ENCODE measurements at places on chromosomes 16 and 17.

DNA sequence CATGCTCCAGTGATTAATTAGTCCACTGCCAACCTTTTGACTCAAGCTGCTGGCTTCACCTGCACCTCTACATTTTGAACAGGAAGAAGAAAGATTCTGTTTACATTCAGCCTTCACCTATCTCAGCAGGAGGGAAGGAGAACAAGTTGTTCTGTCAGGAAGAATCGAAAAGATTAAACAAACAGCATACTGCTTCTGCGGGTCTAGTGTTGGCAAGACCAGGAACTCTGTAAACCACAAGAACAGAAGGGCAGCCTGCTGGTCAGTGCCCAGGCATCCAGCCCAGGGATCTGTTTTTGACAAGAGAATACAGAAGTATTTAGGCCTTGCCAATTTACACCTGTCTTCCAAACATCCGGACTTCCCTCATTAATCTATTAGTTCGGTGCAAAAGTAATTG, 189.7 kb downstream of the CHD9NB start:
- no peak for DNase-seq

DNA sequence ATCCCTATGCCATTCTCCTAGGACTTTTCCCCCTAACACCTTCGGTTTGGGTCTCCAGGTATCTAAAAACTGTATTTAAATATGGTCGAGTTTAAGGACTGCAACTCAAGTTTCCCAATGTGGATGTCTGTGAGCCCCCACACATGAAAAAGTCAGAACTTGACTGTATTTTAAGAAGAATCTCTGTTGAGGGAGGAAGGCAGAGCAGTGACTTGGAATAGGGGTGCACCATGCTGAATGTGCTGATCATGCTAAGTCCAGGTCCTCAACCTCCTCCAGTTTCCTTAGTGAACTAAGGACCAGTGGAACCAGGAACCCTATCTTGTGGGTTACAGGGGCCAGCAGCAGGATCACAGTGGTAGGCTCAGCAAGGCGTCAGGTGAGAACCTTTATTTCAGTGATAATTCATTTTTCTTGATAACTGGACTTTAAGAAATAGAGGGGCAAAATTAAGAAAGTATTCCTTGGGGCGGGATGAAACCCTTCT, 19.5 kb downstream of the GRB7 start:
- DNase-seq: no peak

GRCh38 chr17:14068542-14069250, 608 bp upstream of the COX10 start:
- no peak for DNase-seq

DNA sequence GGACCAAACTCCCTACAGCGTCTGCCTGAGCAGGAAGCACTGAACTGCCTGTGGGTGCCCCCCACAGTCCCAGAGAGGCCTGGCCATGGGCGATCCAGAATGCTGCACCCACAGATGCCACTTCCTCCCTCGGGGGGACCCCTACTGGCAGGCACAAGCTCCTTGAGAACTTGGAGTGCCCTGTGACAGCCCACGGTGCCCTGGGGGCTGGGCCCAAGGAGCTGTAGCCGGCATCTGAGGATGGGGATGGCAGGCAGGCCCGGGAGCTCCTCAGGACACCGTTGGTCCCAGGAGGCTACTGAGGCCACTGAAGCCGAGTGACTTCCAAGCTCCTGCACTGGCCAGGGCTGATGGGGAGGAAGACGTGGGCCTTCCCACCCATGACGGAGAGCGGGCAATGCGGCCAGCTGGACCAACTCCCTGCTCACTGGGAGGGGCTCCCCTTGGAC, 15.1 kb upstream of the RASD1 start:
- no peak for DNase-seq

GRCh38 chr16:80687606-80688005, 116.8 kb downstream of the CDYL2 start:
- DNase-seq: no peak

- DNase-seq: peak; percentile 12
Measured at GRCh38 chr17:40450175-40450574, 6.9 kb downstream of the IGFBP4 start.

DNA sequence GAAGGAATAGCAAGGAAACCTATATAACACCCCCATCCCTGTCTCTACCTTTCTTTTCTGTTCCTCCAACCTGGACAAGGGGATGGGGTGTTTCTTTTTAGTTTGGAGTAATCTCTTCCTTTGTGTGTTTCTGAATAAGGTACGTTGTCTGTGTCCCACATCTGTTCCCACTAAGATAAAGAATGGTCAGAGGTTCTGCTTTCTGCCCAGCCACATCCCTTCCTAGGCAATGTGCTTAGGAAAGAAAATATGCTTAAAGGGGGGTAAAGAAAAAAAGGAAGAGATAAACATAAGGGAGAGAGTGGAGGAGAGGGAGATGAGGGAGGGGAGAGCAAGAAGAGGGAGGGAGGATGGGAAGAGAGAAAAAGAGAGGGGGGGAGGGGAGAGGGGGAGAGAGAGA, 35.1 kb downstream of the SLC6A2 start:
- DNase-seq: no peak

- DNase-seq: no peak
Measured at GRCh38 chr16:88655053-88655732, 4.3 kb upstream of the CYBA start.

DNA sequence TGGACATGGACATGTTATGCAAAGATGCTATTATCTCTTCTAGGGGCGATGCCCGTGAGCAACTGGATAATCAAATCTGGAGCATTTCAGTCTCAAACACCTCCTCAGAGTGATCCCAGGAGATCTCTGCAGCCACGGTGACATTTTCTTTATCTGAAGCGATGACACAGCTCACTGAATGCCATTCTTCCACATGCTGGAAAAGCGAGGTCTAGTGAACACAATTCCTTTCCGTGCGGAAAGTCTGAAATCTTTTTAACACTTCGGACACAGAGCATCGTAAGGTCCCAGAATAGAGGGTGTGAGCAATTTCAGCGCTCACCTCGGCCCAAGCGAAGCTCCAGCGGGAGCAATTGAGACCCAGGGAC, 531 bp upstream of the HASPIN start:
- DNase-seq: no peak

- DNase-seq: peak; percentile 13
Measured at GRCh38 chr17:58447039-58447975, 30.0 kb upstream of the RNF43 start.

GRCh38 chr17:18027280-18027679, 11.7 kb downstream of the ATPAF2 start:
- DNase-seq: no peak

- no peak for DNase-seq
Measured at GRCh38 chr17:18967916-18968315, 16.0 kb downstream of the SLC5A10 start.

GRCh38 chr16:2854700-2855309, 3.2 kb downstream of the PRSS22 start:
- DNase-seq: no peak

DNA sequence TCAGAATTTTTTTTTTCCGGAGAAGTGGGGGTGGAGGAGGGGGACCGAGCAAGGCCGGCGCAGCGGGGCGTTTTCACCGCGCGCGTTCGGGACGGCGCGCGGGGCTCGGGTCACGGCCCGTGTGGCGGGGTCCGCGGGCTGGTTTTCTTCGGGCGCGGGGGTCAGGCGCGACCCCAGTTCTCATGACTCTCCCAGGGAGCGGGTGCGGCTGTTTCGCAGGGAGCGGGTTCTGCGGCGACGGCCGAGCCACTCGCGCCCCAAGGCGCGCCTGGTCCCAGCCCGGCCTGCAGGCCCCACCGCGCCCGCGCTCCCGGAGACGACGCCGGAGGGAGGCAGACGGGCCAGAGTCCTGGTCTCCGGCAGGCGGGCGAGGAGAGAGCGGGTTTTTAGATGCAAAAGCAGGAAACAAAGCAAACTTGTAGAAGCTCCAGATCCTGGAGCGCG, 1.0 kb downstream of the BAHCC1 start:
- DNase-seq: no peak

DNA sequence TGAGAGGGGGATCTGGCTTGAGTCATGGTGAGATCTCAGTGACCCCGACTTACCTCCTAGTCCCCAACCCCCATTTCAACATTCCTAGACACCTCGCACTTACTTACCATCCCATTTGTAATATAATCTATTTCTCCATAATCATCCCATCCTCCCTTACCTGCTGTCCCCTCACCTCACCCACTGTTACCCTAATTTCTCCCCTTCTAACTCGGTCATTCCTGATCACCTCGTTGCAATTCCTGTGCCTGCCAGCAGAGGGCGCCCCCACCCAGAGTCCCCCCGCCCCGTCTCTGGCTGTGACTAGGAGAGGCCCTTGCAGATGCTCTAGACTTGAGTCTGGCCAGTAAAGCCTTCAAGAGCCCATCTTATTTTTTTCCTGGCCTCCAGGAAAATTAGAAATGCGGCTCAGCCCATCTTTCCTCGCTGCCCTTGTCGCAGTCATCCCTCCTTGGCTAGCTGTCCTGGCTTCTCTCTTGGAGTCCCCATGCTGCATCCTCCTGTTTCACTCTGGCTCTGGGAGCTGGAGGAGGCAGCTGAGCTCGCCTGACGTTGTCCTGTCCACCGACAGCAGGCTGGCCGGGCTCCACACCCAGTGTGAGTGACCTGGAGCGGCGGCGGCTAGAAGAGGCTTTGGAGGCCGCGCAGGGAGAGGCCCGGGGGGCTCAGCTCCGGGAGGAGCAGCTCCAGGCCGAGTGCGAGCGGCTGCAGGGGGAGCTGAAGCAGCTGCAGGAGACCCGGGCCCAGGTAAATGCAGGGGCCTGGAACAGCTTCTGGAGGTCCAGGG, 5.0 kb downstream of the TBKBP1 start:
- peak; percentile 73 for DNase-seq

- no peak for DNase-seq
Measured at GRCh38 chr17:21289175-21289901, 4.8 kb downstream of the MAP2K3 start.

GRCh38 chr16:19694989-19695388, 23.0 kb downstream of the KNOP1 start:
- no peak for DNase-seq

DNA sequence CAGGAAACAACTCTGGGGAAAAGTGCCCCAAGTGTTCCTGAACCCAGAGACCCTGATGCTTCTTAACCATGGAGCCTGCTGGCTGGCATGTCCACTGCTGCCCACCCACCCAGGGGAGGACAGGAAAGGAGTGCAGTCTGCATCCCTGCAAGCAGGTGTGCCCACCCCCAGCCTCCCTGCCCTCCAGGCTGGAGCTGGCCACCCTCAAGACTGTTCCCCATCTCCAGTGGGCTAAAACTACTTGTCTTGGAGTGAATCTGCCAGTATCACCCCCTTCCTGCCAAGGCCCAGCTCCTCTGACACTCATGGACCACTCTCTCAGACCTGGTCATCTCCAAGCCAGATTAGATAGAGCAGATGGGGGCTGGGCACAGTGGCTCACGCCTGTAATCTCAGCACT, 29.8 kb downstream of the ARHGAP27 start:
- DNase-seq: no peak

DNA sequence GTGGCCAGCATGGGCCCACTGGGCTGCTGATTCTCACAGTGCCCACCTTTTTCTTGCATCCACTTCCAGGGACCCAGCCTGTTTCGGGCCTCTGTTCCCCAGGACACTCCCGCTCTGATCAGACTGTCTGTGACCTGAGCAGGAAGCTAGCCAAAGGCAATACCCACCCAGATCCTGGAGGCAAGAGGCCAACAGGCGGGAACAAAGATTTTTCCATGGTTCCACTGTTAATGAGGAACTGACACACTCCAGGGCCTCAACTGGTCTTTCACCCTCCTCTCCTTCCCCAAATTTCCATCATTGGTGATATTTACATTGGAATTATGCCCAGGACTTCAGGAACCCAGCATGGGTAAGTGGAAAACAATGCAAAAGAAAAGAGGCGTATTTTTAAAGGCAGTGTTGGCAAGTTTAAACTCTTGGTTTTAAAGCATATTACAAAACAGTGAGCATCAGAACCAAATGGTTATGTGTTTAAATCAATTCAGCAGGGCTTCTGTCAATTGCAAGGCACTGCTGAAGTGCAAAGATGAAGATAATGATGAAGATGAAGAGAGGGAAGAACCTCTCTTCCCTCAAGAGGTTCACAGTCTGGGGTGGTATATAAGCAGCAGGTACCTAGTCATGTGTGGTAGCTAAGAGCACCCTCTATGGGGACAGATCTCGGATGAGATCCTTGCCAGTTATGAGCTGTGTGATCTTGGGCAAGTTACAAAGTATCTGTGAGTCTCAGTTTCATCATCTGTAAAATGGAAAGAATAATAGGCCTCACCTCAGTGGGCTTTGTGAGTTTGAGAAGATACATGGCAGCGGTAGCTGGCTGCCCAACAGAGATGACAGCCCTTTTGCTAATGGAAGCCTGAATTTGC, 14.4 kb upstream of the ATP2A3 start:
- no peak for DNase-seq

DNA sequence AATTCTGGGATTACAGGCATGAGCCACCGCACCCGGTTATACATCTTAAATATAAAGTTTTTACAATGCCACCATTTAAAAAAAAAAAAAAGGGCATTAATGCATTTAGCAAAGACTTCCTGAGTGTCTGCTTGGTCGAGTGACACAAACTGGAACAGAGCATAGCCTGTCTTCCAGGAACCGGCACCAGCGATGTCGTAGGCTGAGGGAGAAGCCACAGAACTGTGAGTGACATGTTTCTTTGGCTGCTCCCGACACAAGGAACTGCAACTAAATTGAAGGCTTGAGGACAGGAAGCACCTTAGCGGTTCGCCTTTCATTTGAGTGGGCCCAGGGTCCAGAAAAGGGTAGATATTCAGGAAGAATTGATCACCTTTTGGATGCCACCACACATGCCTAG, 717.8 kb downstream of the MAF start:
- DNase-seq: no peak

- no peak for DNase-seq
Measured at GRCh38 chr17:16975277-16975651, 3.3 kb upstream of the TNFRSF13B start.

GRCh38 chr17:31900877-31901276, 631 bp downstream of the UTP6 start:
- DNase-seq: no peak

DNA sequence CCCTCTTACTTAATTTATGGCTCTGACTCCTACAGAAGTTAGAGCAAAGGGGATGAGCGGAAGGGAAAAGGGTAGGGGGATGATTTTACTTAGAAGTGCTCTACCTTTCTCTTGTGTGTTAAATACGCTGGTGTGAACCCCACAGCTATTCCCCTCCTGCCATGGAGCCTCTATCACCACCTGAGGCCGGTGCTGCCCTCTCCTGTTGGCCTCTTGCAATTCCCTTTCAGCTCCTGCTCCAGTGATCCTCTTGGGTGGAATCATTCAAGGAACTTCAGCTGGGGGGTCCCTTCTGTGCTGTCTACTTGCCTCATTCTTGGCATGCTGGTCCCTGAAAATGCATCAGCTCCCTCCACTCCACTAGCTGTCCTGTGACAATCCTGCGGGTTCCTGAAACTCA, 41.8 kb upstream of the CDH8 start:
- no peak for DNase-seq

GRCh38 chr17:78991017-78991738, 11.5 kb upstream of the LGALS3BP start:
- DNase-seq: no peak

- DNase-seq: no peak
Measured at GRCh38 chr17:70390049-70390448, 220.7 kb downstream of the KCNJ2 start.

GRCh38 chr17:29567554-29568330, 759 bp upstream of the TP53I13 start:
- peak; percentile 69 for DNase-seq

- no peak for DNase-seq
Measured at GRCh38 chr16:89696670-89697128, 4.8 kb downstream of the SPATA2L start.

Measured in activated T-helper 1 cell treated with Interleukin-2 at 50 U/mL for 16 hours (primary cell).